ENCODE measurements at places on chromosomes 5 and 9.

DNA sequence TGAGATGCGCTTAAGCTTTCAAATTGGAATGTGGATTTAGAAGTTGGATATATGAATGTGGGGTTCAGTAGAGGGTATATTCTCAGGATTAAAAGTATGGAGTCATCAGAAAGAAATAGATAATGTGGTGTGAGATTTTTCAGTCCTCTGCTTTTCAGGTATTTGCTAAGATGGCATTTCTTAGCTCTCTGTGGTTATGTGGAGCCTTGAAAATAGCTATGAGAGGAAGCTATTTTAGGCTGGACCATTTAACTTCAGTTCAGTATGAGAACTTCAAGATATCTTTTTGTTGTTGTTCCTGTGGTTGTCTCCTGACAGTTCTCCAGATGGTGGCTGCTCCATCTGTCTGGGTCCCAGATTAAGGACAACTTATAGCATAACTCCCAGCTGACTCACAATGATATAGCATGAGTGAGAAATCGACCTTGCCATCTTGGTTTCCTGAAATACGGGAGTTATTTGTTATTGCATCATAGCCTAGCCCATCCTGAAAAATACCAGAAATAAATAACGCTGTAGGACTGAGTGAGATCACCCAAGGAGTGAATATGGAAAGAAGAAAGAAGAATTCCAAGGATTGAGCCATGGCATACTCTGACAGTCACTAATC is 461.5 kb downstream of the ANXA1 start:
- DNase-seq: no peak

DNA sequence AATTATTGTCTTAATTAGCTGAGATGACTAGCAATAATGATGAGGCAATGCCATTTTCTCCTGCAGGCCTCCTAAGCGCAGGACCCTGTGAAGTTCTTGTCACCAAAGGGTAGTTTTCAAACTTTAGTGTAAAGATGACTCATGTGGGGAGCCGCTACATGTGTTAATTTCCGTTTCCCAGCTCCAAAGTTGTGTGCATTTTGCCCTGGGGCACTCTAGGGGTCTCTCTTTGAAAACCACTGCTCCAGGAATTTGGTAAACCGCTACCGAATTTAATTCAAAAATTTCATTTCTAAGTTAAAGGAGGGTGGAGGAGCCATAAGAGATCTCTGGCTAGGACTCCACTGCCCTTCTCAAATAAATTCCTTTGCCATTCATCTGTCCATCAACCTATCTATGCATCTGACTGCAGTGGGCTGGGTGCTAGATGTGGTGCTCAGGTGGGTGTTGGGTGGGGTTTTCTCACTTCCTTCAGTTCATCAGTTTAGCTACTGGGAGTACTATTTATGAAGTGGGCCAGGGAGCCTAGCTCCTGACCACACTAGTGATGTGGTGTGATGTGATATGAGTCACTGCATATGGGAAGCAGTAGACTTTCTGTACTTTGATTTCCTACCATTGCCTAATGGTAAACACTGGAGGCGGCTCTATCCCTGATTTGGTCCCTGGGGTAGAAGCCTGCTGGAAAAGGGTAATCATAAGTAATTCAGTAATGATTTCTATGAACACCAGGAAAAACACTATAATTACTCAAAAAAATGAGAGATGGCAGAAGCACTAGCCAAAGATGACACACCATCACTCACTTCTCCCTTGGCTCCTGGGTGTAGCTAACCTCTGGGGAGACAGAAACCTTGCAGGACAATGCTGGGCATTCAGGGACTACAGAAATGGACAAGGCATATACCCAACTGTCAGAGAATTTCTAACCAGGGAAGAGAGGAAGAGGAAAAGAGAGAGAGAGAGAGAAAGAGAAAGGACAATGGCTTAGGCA is 4.0 kb upstream of the ZSWIM6 start:
- peak; percentile 33 for DNase-seq

- DNase-seq: no peak
These were observed 297.9 kb upstream of the PTGER4 start for GRCh38 chr5:40381676-40382363.

DNA sequence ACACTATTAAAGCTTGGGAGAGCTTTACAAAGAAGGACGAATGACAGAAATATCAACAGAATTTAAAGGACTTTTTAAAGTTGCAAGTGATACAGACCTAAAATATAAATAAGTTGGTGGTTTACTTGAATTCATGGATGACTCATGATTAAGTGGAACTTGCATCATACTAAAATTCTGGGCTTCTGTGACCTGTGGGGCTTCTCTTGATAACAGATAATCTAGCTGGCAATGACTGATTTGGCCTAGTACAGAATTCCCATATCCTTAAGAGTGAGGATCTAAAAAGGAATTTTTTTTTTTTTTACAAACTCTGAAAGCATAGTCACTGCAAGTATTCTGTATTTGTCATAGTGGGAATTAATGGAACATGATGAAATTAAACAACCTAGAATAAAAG is 543.7 kb upstream of the SGCD start:
- DNase-seq: no peak

DNA sequence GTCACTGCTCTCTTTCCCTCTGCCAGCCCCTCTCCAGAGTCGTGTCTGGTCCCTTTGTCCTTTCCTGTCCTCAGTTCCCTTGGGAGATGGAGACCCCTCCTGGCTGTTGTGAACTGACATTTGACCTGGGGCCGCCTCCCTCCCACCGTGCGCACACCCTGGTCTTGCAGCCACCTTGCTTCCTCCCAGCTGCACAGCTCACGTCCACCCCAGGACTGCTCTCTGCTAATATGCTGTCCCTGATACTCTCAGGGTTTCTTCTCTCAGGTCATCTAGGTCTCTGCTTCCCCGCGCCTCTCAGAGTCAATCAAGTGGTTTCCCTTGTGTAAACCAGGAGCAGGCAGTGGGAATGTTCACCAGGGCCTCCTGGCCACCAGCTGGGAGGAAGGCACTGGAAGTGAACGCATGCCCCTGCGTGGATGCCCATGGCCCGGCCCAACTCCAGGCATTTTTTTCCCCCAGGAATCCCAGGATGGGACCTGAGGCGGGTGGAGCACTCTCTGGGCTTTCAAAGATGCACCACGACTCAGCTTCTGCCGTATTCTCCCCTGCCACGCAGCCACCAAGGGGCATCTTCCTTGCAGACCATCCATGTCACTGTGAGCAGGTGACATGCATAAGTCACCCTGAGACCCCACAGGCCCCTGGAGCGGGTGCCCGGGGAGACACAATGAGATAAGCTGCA is 142.4 kb downstream of the OLFM1 start:
- peak; percentile 15 for DNase-seq

GRCh38 chr5:12652201-12652600 is 748.0 kb upstream of the CTNND2 start:
- no peak for DNase-seq

GRCh38 chr5:43422143-43422542 is 10.0 kb upstream of the CCL28 start:
- DNase-seq: peak; percentile 84

DNA sequence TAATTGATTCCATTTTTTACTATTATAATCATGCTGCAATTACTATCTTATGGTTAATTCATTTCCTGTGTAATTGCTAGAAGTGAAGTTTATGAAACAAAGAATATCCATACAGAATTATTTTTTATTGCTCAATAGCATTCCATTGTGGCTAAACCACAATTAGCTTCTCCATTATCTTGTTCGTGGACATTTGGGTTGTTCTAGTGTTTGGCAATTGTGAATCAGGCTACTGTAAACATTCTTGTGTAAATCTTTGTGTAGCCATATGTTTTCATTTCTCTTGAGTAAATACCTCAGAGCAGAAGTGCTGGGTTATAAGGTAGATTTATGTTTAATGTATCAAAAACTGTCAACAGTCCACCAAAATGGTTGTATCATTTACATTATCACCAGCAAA is 341.1 kb downstream of the MAT2B start:
- no peak for DNase-seq

DNA sequence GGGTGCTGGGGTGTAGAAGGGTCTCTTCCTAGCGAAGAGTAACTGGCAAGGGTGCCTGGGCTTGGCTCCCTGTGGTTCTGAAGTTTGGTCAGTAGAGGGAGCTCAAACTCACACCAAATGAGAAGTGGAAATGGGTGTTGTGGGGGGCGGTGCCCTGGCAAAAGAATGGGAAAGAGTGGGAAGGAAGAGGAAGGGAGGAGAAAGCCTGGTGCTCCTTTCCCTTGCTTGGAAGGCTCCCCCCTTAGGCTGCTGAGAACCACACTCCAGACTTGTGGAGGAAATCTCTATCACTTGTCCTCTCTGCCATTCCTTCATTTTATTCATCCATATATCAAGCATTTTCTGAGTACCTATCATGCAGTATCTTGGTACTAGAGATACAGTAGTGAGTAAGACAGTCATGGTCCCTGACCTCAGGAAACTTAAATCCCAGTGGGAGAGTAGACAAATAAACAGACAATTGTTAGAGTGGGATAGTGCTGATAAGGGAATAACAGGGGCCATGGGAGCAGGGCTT is 13.0 kb downstream of the SLC4A9 start:
- DNase-seq: peak; percentile 75

DNA sequence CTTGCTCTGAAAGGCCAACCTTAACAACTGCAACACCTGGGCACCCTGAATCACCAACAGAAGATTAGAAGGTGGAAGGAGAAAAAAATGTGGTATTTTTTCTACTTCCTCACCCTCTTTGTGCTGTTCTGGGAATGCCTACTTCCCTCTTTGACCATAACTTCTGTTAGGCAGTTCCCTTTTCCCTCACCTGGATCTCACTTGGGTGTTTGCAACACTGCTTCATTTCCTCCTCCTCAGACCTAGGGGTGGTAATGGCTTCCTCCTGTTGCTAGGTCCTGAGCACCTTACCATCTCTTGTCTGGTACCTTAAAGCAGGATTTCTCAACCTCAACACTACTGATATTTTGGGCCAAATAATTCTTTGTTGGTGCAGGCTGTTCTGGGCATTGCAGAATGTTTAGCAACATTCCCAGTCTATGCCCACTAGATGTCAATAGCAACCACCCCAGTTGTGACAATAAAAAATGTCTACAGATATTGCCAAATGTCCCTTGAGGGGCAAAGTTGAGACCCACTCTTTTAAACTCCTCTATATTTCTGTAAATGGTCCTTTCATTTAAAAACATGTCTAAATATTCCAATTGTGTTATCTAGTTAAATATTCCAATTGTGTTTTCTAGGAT is 300.0 kb upstream of the VLDLR start:
- no peak for DNase-seq

DNA sequence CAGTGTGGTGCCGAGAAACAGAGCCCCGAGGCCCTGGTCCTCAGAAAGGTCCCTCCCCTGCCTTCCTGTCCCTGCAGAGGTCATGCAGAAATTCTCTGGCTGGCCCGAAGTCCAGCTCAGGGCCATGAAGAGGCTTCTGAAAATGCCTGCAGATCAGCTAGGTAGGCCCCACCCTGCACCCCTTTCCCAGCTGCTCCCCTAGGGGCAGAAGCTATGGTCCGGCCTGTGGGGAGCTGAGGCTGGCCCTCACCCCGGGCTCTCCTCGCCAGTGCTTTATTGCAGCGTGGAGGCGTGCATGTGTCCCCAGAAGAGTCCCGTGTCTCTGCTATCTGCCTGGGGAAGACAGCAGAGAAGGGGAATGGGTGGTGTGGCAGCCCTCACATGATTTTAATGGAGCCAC is 19.9 kb downstream of the REXO4 start:
- DNase-seq: no peak

Measured in kidney (tissue), 22 donors.